ENCODE measurements at places on chromosomes 3 and 15.

DNA sequence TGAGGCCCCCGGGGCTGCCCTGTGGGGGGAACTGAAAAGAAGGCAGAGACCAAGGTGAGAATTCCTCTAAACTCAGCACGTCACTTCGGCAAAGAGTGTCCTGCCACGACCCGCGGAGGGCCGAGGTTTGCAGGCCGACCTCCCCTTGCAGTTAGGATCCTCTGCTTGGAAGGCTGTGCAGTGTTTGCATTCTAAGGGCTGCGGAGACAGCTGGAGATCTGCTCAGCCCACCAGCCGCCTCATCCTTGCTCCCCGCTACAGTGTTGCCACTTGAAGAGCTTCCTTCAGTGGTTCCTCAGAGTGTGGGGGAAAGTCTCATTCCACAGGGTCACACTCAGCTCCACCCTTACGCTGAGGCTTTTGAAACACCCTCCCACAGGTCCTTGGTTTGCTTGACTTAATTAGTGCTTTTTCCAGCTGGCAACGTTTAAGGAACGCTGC lies 10.8 kb downstream of the SLC51A start:
- DNase-seq: no peak

DNA sequence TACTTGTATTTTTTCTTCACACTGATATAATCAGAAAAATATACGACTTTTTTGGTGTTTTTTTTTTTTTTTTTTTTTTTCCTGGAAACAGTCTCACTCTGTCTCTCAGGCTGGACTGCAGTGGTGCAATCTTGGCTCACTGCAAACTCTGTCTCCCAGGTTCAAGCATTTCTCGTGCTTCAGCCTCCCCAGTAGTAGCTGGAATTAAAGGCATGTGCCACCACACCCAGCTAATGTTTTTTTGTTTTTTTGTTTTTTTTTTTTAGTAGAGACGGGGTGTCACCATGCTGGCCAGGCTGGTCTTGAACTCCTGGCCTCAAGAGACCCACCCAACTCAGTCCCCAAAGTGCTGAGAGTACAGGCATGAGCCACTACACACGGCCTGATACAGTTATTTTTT lies 20.8 kb upstream of the DNAAF4 start:
- no peak for DNase-seq

- peak; percentile 23 for DNase-seq
Observed at GRCh38 chr3:34683851-34684250, 885.4 kb downstream of the PDCD6IP start.

DNA sequence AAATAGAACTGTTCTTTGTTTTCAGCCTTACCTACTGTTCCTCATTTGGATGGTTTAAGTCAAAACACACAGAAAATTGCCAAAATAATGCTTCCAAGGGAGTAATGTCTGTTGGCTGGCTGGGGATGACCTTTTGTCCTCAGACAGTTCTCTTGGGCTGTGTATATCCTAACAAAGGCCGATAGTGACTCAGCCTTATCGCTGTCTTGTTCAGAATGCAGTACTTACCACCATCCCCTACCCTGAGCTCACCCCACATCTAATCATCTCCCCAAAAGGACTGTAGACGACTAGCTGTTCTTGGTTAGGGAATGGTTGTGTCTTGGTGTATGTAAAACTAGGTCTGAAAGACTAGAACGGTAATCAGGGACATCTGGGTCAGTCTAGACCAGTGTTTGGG lies 35.0 kb downstream of the RAB11A start:
- no peak for DNase-seq

DNA sequence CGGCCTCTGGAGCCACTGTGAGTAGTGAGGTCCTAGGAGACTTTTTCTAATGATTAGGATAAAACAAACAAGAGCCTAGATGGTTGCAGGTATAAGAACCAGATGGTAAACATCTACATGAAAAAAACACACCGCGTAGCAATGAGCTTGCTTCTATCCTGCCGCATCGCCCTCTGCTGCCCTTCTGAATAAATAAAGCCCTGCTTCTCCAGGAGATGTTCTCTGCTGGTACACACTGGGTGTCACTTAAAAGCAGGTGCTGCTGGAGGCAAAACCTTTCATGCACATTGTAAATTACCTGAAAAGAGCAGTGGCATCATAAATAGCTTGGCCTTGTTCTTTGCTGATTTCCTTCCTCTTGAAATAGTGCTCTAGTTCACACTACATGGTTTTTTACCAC lies 164.4 kb upstream of the TOPAZ1 start:
- no peak for DNase-seq

DNA sequence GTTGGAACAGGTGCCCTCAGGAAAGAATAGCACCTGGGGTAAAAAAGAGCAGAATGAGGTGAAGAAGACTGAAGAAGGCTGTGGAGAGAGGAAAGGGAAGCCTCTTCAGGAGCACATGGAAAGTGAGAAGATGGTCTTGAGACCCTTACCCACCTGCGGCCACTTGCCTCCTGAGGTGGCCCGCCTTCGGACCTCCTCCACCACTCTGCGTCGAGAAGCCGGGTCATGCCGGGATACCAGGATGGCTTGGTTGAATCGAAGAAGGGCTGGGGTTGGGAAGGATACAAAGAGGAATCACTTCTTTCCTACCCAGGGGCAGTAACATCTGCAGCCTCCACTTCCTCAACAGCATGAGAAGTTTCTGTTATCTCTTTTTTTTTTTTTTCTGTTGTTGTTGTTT lies 3.0 kb downstream of the LPCAT4 start:
- DNase-seq: no peak

GRCh38 chr3:4466741-4467521 lies at the start of gene SUMF1:
Gene SUMF1, minus strand, starts transcription at chr3:4467269. Its CDS starts 24 bp downstream, at chr3:4467245.
- DNase-seq: peak; percentile 85

GRCh38 chr3:14455571-14456317 lies 53.3 kb downstream of the SLC6A6 start:
- DNase-seq: no peak

DNA sequence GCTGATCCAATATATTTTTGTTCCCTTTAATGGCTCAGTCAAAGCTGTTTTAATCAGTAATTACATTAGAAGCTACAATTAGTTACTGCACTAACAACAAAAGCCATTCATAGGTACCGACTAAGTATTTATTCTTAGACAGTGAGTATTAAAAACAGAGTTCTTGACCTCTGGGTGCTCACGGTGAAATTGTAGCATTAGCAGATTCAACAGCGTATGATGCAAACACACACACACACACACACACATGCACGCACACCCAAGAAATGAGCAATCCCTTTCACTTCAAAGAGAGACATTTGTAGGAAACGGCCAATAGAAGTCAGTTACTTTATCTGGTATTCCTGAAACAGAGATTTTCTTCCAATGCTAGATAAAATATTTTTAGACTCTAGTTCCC lies 27.0 kb upstream of the MITF start:
- DNase-seq: no peak

Data from muscle of arm (tissue), 14 donors.